ENCODE measurements at places on chromosomes 5 and 9. TPM values are rescaled to one million over a fixed set of nuclear protein-coding genes. Genes with fewer than 3 reads are reported as not detected.

DNA sequence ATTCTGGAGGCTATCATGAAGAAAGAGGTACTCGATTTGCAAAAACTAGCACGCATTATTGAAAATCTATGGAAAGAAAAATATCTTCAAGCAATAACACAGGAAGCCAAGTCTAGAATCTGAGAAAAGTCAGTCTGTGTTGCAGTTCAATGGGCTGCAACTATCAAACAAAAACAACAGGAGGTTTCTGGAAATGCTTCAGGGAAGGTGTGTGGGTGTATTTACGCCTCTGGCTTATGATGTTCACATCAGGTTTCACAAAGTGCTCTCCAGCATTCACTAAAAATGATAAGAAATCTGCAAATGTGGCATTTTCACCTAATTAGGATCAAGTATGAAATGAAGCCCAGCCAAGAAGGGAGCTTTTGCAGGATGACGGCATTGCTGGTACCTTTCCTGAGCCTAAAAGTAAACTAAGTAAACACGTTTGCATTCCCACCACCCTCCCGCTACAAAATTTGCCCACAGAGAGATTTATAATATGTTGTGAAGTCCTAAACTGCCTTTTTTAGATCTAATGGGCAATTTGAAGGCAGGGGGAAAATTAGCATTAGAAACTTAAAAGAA lies 146.4 kb downstream of the GABRB2 start:
- no peak for DNase-seq

DNA sequence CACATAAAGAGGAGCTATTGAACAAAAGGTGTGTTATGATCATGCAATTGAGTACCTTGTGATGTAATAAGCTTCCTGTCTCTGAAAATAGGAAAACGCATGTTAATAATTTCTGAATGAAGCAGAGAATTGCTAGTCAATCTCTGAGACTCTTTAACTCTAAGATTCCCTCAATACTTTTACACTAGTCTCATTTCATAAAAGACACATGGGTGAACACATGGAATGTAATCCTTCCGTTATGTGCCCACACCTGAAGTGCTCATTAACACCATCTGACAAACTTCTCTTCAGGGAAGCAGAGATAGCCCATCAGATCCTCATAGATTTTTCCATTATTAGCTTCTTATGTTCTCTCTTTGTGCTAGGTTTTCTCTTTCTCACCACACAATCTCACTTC lies 182.4 kb downstream of the TLR4 start:
- no peak for DNase-seq

DNA sequence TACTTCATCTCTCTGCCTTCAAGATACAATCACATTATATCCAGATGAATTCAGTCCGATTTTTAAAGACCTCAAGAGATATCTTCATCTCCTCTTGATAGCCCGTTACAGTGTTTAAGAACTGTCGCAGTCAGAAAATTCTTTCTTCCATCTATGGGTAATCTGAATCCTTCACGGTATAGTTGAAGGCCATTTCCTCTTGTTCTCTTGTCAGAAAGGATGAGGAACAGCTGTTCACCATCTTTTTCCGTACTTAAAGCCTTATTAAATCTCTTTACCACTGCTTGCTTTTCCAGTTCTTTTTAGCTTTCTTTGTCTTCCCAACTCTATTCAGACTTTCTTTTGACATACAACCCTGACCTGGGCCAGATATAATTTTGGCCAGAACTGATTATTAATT lies 121.8 kb downstream of the XRCC4 start:
- no peak for DNase-seq

DNA sequence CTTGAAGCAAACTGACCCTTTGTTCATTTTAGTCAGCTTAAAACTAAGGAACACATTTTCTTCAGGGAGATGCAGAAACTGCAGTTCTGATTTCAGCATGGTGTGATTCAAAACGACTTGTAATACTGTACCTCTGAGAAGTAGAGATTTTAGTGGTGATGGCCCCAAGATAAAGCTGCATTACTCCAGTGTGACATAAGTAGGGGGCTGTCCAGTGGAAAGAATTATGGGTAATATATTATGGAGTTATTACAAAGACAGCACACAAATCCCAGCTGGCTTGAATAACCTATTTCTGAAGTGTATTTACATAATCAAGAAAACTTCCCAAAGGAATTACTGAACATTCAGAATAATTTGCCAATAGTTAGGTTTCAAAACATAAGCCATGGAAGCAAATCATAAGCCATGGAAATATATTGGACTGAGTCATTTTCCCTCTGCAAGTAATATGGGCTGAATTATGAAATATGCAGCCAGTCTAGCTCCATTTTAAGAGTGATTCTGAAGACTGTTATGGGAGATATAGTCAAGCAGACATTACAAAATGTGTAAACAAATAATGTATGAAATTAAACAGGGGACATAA lies 133.7 kb upstream of the FBXL17 start:
- peak; percentile 6 for DNase-seq

DNA sequence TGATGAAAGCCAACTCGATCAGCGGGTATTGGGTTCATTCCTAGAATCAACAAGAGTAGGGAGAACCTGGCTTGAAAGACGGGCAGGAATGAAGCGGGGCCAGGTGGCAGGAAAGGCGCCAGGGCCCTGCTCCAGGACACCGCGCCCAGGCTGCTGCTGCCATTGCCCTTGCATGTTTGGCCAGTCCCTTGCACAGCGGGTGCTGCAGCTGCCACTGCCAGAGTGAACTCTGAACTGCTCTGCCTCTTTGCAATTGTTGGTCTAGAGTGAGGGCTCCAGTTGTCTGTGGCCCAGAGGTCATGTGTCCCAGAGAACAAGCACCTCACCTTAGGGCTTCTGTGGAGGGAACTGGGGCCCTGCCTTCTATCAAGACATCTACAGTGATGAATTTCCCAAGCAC lies 24.0 kb upstream of the CARTPT start:
- no peak for DNase-seq

- no peak for DNase-seq
These were observed 139.7 kb upstream of the PCA3 start for GRCh38 chr9:76624391-76625048.

GRCh38 chr5:76542887-76543690 lies 80.1 kb downstream of the F2RL2 start:
- DNase-seq, result no peak

- DNase-seq, result no peak
These were observed 48.9 kb upstream of the CDKN2AIPNL start for GRCh38 chr5:134460551-134460950.

Gene FBP2
- polyA plus RNA-seq, result not detected

Gene TMEM215
- not detected for polyA plus RNA-seq

Gene LCN2
- not detected for polyA plus RNA-seq
